Effector memory CD8-positive, alpha-beta T cell (primary cell): ENCODE measurements at places on chromosomes 5 and 9.

DNA sequence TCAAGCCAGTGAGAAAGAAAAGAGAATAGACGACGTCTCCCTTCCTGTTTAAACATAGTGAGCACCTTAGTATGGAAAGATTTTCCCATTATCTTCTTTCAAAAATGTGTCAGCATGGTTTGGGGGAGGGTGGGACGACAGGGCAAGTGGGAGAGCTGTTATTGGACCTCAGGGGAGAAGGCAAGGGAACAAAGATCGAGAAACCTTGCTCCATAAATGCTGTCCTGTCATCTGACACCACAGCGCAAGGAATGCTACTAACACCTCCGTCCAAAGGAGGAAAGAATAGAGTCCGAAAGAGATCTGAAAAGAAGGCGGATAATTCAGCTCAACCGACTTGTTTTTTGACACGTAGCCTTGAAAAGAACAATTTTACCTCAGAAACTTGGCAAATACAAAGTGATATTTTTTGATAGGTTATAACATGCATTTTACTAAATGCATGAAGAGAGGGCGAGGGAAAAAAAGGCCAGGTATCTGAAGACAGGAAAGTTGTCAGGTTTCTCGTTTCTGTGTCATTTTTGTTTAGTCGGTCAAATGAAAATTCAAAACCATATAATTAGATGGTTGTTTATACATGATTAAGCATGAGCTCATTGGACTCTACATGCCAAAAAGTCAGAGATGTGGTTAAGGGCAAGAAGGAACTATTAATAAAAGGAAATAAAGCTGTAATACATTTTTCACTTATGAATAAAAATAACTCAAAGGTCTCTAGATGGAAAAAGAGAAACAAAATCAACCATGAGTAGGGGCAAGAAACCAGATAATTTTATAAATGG is 155.7 kb downstream of the GLIS3 start:
- no peak for DNase-seq

DNA sequence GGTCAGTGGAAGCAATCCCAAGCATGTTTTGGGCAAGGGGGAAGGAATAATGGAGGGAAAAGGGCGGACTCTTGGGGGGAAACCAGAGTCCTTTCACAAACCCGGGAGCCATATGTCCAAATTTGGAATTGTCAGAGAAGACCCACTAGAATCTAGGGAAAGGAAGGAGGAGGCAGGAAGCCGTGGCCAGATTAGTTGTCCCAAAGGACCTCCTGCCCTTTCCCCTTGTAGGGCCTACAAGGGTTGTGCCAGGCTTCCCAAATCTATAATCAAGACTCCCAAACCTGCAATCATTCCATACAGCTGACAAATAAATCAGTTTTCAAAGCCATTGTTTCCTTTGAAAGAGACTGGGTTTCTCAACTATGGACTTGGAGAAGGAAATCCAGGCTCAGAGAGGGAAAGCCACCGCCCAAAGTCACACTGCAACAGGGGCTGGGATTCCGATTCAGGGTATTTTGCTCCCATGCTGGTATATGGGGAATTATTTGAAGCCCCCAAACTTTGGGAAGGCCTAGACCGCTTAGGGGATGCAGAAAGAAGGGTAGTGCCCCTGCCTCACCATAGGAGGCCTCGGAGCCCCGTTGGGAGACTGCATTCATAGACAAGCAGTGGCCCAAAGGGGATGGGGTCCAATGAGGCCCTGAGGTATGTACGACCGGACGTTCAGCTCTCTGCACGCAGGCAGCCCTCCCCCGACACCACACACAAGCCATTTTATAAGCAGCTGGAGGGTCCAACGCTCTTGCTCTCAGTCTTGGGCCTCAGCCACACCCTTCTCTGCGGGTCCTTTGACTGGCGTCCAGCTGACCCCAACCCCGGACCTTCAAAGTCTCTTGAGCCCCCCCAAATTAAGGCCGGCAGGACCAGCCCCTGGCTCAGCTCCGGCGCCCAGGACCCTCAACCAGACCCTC is 815 bp downstream of the ANXA6 start:
- DNase-seq = no peak

DNA sequence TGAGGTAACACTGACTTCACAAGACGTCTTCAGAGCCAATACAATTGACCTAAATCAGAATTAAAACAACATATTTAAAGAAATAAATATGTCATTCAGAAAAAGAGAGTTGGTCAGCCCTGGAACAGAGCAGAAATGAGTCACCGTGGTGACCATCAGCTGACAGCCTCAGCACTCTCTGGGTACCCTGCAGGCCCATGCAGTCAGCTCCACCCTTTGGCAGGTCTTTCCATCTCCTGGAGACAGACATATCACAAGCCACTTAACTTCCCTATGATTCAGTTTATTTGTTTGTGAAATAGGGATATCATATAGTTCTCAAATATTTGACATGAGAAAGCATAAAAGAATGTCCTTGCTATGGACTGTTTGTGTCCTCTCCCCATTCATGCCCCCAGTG is 151.6 kb upstream of the MEF2C start:
- no peak for DNase-seq

GRCh38 chr5:172598251-172599203 is 42.5 kb upstream of the NEURL1B start:
- no peak for DNase-seq

DNA sequence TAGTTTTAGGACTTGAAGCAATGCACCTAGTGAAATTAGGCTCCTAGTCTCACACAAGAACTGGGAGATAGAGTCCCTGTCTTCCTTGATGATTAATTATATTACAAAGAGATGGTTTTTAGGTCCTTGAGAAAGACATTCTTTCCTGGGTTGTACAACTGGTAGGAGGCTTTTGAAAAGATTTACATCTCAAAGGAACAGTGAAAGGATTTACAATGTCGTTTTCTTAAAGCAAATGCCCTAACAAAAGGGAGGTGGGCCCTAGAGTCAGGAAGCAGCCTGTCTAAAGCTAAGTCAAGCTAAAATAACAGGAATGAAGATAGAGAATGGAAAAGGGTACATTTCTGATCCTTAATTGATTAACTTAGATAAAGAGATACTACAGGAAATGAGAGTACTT is 102.2 kb upstream of the IL7R start:
- no peak for DNase-seq

DNA sequence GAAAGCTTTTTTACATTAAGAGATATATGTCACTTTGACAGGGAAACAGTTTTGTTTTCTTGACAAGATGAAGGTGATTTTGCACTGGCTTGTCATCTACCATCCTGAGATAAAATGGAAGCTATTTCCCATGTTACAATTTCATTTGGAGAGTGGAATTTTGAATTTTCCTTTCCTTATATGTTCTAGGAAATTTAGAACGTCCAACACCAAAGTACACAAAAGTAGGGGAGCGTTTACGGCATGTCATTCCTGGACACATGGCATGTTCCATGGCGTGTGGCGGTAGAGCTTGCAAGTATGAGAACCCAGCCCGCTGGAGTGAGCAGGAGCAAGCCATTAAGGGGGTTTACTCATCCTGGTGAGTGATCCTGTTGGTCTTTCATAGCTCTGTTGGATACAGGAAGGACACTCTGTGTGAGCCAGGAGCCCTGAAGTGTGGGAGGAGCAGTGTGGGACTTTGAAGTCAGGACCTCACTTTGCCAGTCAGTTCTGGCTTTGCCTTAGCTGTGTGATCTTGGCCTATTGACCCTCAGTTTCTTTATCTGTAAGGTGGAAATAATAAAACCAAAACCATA is 887 bp downstream of the PTPDC1 start:
- no peak for DNase-seq

DNA sequence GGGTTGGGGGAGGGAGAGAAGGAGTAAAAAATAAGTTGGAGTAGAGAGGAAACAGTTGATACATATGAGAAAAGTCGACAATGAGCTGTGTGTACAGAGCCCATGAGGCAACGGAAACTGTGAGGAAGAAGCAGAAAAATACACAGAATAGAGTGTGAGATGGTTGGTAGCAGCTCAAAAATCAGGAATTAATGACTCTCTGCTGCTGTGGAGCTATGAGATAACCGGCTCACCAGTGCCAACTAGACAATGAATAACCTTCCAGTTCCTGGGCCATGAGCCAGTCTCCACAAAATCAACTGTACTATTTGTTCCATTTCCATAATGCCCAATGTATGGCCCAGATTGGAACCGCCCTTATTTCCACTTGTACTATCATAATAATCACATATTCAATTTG is 53.1 kb upstream of the NREP start:
- no peak for DNase-seq

GRCh38 chr5:138180183-138180782 is 1.4 kb downstream of the KIF20A start:
- DNase-seq = peak; percentile 15

DNA sequence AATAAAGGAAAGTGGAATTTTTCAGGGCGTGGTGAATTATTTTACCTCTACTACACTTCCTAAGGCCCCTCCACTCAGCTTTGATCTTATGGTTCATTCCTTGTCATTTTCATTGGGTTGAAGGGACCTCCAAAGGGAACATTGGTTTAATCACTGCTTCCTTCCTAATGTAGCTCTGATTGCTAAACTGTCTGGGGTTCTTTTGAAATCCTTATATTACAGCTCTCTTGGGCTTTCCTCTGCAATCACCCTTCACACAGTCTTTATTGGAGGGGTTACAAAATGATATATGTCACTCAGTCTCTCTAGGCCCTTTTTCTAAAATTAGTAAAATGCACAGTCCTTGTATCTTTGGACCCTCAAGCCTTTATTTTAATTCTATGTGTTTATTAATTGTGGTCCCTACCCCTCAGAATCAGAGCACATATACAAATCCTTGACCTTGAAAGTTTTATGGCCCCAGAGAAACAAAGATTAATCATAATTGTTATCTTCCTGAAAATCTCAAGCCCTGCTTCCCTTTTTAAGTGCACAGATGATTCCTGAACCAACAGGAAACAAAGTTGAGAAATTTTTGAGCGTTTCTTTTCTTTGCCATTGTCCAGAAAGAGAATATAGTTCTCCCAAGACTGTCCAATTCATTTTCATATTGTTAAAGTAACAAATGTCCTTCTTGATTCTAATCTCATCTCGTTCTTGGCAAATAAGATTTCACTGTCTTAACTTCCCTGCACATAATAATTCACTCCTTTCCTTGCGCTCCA is 330.0 kb downstream of the ARRDC3 start:
- no peak for DNase-seq

DNA sequence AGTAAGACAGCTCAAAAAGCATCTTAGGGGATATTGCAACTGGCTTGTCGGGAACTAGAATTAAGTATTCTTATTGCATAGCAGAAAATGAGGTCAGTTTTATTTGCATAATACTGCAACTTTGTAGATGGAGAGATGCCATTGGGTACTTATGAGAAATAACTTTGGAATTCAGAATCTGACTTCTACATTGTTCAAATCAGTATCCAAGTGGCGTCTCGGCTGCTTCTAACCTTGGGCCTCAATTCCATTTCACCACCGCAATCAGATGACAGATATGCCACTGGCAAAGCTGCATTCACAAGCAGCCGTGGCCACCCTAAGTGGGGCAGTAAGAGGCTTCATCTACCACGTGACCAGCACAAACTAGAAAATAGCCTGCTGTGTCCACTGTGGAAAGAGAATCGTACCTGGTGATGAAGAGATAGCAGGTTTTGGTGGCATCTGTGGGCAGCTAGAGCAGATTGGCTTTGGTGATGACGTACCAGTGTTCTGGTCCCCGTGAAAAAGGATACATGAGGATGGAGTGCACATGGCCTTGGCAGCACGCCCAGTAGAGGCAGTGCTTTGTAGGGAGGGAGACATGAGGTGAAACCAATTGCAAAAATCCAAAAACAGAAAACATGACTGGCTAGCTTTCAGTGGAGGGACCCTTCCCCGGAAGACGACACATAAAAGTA is 116.6 kb downstream of the KLHL3 start:
- DNase-seq = no peak

GRCh38 chr9:107761307-107761706 is 271.7 kb upstream of the KLF4 start:
- DNase-seq = no peak

GRCh38 chr5:84113246-84114105 is 271.2 kb downstream of the EDIL3 start:
- DNase-seq = no peak
